ENCODE measurements at places on chromosomes 12 and 14.

- DNase-seq: no peak
These were observed 31.8 kb downstream of the ISCA2 start for GRCh38 chr14:74525361-74525851.

DNA sequence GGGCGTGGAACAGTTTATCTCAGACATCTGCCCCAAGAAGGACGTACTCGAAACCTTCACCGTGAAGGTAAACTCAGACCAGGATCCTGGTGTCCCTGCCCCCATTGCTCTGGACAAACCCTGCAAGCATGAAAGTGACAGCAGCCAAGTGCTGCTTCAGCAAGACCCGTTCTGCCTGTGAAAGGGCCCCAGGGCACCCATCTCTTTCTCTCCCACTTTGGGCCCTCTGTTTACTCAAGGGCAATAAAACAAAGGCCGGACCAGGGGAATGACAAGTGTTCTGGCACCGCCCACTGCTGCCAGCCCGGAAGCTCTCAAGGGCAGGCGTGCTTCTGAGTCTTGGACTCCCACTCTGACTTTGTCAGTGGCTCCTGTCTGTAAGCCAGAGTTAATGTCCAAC is 35.3 kb downstream of the CD9 start:
- DNase-seq: no peak

- no peak for DNase-seq
These were observed 380.5 kb downstream of the VRK1 start for GRCh38 chr14:97177635-97178034.

GRCh38 chr12:127127897-127128296 is 1139.1 kb upstream of the TMEM132C start:
- no peak for DNase-seq

- DNase-seq: no peak
These were observed 2.9 kb upstream of the CLMN start for GRCh38 chr14:95322651-95323050.

DNA sequence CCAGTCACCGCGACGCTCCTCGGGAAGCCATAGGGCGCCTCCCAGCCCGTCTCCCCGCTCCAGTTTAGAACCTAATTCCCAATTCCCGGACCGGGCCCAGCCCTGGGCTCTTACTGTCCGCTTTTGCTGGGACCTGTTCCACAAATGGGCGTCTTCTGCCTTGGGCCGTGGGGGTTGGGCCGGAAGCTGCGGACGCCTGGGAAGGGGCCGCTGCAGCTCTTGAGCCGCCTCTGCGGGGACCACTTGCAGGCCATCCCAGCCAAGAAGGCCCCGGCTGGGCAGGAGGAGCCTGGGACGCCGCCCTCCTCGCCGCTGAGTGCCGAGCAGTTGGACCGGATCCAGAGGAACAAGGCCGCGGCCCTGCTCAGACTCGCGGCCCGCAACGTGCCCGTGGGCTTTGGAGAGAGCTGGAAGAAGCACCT is 797 bp downstream of the UNG start:
- no peak for DNase-seq

- DNase-seq: no peak
These were observed 47.7 kb downstream of the ETV6 start for GRCh38 chr12:11697131-11697530.

DNA sequence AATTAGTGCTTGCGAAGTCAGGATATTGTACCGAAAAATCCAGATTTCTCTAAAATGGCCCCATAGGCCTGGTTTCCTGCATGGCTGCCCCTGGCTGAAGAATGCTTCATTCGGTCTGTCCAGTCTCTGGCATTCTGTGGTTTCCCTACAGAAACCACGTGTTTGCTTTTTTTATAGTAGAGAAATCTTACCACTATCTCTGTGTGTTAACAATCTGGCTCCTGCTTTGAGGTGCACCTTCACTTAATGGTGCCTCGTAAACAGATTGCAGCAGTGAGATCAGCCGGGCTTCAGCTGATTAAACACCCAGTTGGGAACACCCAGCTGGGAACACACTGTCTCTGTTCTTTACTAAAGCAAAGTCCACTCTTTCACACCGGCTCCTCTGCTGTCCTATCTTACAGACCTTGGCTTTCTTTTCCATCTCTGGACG is 6.7 kb upstream of the DNAAF2 start:
- DNase-seq: no peak

GRCh38 chr12:125544960-125545359 is 479.7 kb downstream of the AACS start:
- no peak for DNase-seq

DNA sequence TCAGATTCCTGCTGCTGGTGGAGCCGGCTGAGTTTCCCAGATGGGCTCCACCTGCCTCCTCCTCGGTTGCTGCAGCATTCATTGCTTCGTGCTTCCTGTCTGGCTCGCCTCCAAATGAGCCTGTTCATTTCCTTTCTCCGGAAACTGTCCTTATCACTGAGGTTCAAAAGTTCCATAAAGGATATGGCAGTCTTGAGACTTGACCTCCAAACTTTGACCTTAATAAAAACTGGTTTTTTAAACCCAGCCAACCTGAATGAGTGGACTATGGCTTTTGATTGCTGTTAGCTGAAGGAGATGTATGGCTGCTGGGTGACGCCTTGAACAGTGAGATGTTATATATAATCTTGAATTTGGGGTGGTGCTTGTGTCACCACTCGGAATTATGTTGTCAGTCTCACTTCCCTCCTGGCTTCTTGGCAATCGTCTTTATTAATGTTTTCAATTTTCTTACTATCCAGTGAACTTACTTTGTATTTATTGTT is 62.7 kb downstream of the RASSF3 start:
- no peak for DNase-seq

GRCh38 chr14:72126561-72126960 is 194.3 kb downstream of the RGS6 start:
- no peak for DNase-seq

DNA sequence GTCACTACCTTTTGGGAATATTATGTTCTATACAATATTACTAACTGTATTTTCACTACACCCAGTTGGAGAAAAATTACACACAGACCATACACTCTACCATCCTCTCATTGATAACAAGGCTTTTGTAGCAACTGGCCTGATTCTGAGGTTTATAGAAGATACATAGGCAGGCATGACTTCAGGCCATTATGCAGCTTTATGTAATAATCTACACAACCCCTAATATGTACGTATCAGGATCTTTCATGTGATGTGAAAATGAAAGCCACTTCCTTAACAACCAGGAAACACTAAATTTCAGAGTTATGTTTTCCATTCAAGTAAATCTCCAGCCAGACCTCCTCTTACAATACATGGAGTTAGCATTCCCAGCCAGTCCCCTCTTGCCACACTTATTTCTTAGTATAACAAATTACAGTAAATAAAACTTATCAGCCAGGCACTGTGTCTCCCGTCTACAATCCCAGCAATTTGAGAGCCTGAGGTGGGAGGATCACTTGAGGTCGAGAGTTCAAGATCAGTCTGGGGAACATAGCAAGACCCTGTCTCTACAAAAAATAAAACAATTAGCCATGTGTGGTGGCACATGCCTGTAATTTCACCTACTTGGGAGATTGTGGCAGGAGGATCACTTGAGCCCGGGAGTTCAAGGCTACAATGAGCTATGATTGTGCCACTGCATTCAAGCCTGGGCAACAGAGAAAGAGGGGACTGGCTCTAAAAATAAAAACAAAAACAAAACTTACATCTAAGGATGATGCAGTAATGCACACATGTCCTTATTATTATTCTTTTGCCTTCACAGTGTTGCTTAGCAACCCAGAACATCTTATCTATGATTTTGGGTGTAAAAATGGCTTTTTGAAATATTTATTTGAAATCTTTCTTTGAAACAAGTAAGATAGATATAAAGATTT is 10.4 kb upstream of the OSBPL8 start:
- DNase-seq: no peak

GRCh38 chr12:41365653-41366171 is 177.6 kb downstream of the PDZRN4 start:
- no peak for DNase-seq

DNA sequence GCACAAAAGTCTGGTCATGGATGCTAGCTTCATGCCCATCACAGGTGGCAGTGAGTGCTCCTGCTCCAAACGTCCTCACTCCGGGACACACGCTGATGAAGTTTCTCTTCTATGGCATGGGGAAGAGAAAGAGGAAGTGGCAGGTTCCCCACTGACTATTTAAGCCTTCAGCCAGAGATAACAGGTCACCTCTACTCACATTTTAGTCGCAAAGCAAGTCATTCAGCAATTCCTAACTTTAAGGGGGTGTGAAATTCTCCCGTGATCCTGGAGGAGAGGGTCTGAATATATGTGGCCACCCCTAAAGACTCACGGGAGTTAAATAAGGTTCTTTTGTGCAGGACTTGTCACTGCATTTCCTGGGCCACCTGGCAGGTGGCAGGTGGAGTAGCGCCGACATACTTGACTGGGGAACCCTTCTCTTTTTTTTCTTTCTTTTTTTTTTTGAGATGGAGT is 18.8 kb upstream of the RCOR1 start:
- no peak for DNase-seq

- peak; percentile 93 for DNase-seq
These were observed 395 bp upstream of the BRI3BP start for GRCh38 chr12:124992874-124993625.

DNA sequence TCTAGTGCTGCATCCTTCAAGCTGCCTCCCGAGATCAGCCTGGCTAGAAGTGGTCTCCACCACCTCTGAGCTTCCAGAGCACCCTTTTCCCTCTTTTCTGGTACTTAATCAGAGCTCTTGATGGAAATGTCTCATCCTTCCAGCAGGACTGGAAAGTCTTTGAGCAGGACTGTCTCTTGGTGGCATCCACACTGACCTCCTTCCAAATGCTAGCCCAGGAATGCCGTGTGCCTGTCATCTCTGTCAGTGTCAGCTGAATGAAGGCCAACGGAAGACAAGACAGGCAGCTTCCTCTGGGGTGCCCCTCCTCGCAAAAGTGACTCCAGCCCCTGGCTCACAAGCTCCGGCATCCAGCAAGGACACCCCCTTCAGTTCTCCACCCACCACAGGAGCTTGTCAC is 171.3 kb upstream of the FKBP4 start:
- no peak for DNase-seq

DNA sequence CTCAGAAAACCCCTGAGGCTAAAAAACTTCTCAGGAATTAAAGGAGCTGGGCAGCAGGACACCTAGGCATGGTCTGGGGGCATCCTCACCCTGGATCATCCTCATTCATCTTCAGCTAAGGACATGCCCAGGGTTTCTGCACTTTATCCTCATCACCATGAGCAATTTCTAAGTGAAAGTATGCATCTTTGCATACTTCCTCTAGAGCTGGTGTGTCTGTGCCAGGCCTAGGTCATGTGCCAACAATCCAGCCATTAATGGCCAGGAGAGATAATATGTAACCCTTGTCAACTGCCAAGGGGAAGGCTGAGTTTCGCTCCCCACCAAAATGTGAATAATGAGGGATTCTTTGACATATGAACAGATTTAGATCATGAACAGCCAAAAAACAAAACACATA is 160.5 kb downstream of the KITLG start:
- no peak for DNase-seq

GRCh38 chr14:21192875-21193535 is 37.1 kb upstream of the OR5AU1 start:
- DNase-seq: no peak

- DNase-seq: no peak
These were observed 66.9 kb upstream of the TBX3 start for GRCh38 chr12:114750917-114751316.

- DNase-seq: no peak
These were observed 549.1 kb downstream of the RPS29 start for GRCh38 chr14:49036984-49037516.

DNA sequence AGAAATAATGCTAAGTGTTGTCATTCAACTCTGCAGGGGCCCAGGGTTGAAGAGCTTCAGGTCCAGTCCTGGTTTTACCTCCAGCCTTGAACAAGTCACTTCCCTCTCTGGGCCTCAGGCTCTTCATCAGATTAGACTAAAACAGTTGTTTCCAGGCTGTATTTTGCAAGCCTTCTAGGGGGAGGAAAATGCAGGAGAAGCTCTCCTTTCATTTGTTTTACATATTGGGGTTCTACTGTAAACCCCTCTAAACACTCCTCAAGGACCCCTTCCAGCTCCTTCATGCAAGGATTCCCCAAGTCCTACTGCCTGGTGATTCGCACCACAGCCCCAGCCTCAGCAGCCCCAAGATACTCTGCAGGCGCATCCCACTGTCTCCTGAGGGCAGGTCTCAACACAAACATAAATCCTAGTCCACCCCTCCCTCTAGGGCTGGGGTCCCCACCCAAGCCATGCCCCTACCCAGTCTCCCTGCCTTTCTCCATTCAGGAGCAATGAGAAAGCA is 2.7 kb downstream of the SDR9C7 start:
- peak; percentile 33 for DNase-seq

DNA sequence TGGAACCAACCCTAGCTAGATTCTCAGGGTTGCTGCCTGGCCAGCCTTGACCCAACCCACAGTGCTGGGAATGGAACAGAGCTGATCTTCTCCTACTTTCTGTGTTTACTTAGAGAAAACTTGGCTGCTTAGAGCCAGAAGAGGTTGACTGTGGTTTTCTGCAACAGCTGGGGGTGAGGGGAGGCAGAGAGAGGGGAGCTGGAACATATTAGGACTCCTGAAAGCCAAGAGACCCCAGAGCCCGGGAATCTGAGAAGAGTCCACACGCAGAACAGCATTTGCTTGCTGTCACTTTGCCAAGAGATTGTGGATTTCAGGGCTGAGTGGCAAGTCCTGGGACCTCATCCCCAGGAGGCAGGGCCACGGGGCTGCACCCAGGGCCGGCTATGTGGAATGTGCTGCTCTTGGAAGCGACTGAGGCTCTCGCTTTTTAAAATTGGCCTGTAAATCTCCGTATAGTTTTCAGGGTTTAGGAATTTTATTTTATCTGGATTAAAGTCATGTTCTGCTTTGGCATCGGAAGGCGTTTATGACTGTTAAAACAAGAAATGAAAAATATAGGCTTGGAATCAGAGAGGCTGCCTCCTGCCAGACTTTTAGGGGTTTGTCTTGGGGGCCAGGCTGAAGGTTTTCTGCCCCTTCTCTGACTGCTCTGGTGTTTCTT is 22.3 kb upstream of the MED13L start:
- DNase-seq: no peak

- no peak for DNase-seq
These were observed 5.4 kb downstream of the KRT2 start for GRCh38 chr12:52646613-52647012.

DNA sequence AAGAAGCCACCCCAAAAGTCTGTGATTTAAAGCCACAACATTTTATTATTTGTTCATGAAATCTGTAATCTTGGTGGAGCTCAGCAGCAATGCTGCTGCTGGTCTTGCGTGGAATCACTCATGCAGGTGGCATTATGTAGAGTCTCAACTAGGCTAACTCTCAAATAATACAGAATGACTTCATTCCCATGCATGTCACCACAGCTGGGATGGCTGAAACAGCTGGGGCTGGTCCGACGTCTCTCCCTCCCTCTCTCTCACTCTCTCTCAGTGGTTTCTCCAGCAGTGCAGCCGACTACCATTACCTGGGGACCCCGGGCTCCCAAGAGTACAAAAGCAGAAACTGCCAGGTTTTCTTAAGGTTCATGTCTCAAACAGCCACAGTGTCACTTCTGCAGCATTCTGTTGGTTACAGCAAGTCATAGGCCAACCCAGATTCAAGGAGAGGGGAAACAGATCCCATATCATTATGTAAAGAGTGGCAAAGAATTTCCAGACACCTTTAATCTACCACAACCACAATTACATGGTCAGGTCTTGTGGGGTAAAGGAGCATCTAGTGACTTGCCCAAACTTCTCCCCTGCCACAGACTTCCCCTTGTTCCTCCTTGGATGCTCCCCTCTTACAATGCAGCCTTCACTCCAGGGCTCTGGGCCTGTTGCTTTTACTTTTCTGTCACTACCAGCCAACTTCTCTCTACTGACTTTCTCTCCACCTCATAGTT is 192.0 kb upstream of the HMGA2 start:
- no peak for DNase-seq
